ENCODE measurements at places on chromosomes 3 and 15.

GRCh38 chr3:186150041-186150830 is 41.3 kb upstream of the ETV5 start:
- no peak for DNase-seq

GRCh38 chr15:29242456-29243242 is 27.0 kb downstream of the NSMCE3 start:
- no peak for DNase-seq

- DNase-seq: no peak
Measured at GRCh38 chr15:96992817-96993216, 662.3 kb downstream of the NR2F2 start.

GRCh38 chr3:132645058-132645457 is 14.6 kb downstream of the ACAD11 start:
- DNase-seq: no peak

DNA sequence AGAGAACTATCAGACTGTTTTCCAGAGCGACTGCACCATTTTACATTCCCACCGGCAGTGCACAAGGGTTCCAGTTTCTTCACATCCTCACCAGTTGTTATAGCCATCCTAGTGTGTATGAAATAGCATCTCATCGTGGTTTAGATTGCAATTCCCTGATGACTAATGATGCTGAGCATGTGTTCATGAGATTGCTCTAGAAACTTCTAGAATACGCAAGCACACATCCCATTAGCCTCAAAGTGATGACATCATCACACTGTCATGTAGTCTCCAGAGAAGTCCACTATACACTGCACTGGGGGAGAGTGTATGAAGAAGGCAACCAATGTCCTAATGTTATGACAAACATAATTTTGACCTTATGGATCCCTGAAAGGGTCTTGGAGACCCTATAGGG is 30.1 kb downstream of the FBLN2 start:
- no peak for DNase-seq

DNA sequence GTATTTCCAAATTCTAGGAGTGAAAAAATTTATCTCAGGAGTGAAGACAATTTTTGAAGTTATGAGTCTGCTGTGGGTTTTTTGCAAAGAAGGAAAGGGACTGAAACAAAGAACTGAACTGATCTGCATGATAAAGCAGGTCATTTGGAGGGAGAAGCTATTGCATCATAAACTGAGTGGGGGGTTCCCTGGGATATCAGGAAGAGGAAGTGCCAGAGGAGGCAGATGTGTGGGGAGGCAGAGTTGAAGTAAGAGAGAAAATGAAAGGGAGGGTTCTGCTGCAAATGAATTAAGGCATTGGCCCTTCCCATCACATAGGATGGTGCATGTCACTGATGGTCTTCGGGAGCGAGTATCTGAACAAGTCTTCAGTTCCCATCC is 379.2 kb downstream of the VPS13C start:
- DNase-seq: no peak
